ENCODE measurements at places on chromosomes 3 and 15.
A peak's percentile ranks its signal among the peaks of the same experiment; 100 is the strongest.

DNA sequence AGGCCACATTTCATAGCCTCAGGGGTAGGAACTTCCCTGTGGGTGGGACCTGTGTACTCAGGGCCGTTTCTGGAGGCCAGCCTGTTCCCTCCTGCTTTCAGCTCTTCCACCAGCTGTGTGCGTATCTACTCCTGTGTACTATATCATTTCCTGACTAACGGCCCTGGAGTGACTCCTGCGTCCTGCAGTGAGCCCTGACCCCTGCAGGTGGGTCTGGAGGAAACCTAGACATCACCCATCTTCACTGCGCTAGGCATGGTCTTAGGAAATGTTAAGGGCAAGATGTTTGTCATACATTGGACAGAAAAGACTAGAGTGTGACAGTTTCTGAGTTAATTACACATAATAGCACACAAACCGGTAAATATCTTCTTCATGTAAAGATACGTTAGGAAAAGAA lies 297.3 kb downstream of the GABRB3 start:
- no peak for DNase-seq

DNA sequence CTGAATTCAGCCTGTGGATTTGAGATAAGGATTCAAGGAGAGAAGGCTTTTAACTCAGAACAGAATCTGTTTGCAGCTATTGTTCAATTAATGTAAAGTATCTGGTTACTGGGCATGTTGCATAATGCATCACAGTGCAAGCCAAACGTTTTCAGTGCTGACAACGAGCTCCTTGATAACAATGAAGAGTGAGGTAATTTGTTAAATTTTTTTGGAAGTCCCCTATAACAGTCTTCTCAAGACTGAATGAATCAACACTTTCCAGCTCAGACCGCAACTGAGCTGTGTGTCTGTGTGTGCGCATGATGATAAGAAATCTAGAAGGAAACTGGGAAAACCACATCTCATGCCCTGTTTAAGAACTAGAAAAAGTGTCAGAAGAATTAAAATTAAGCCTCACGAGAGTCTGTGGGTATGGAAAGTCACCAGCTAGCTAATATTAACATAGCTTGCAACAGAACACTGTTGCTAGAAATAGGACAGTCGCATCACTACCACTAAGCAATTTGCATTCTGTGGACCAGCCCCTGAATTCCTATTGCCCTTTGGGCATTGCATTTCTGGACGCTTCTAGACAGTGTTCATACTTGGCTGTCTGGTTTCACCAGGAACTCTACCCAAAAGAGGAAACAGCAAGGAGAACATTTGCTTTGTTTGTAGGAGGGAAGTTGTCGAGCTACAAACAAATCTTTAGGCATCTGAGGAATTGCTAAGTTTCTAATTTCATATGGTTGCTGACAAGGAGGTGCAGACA lies 43.7 kb upstream of the ATP2C1 start:
- DNase-seq, result no peak

- DNase-seq, result no peak
These were observed 12.6 kb upstream of the ZBTB47 start for GRCh38 chr3:42640771-42641370.

GRCh38 chr15:75578948-75579920 lies at the start of gene PTPN9:
Gene PTPN9 (minus strand): TSS chr15:75579315. CDS start chr15:75578776, 539 bp downstream.
- DNase-seq, result peak; percentile 54

GRCh38 chr3:160981217-160981938 lies 123.8 kb downstream of the B3GALNT1 start:
- peak; percentile 18 for DNase-seq

DNA sequence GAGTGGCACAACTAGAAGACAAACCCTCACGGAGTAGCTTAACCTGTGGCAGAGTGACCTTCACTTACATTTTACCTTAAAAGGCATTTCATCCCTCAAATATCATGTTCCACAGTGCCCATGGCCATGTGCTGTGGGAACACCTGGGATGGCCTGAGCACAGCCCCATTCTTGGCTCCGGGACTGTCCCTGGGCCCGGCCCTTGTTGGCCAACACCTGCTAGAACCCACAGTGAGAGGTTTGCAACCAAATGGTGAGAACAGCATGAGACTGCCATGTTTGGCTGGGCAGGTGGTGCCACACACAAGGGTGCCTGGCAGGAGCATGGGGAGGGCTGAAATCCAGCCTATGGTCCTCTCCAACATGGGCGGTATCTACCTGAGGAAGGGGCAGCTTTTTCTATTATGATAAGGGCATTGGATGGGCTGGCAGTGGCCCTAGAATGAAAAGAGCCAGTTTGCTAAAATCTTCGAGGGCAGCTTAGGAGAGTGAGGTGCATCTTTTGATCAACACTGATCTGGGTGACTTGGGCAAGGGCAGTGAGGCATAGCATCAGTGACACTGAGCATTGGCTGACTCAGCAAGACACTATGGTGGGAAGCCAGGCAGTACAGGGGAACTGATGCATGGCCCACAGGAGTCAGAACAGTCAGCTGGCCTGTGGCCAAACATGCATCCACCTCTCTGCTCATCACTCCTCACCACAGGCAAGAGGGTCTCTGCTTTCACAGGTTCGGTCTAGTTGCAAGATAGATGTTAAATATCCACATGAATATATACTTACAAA lies 53.9 kb downstream of the SYNM start:
- no peak for DNase-seq

DNA sequence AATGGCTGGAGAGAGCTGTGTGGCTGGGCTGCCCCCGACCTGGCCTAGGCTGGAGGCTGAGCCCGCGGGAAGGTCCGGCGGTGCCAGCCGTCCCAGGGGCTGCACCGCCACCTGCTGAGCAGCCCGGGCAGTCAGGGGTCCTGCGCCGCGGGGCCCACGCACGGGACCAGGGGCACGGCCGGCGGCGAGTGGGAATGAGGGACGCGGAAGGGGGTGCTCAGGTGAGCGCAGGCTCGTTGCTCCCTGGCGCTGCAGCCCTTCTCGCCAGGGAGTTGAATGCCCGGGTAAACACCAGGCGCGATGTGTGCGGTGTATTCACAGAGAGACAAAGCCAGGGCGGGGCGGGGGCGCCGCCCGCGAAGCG lies 666 bp upstream of the SEMA3F start:
- DNase-seq, result no peak

GRCh38 chr3:155019575-155019974 lies 60.5 kb upstream of the MME start:
- DNase-seq, result no peak

DNA sequence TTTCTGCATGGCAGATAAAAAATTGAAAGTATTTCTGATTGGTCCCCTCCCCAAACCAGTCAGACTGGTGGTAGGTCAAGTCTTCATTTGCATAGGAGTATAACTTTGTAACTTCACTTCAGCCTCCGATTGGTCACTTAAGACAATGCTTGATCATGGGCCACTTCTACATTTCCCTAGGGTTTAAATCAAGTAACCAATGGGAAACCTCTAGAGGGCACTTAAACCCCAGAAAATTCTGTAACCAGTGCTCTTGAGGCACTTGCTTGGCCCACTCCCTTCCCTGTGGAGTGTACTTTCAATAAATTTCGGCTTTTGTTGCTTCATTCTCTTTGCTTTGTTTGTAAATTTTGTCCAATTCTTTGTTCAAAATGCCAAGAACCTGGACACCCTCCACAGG lies 225.5 kb downstream of the ARPP21 start:
- no peak for DNase-seq

- DNase-seq, result no peak
These were observed 28.6 kb downstream of the EHD4 start for GRCh38 chr15:41943543-41944312.

DNA sequence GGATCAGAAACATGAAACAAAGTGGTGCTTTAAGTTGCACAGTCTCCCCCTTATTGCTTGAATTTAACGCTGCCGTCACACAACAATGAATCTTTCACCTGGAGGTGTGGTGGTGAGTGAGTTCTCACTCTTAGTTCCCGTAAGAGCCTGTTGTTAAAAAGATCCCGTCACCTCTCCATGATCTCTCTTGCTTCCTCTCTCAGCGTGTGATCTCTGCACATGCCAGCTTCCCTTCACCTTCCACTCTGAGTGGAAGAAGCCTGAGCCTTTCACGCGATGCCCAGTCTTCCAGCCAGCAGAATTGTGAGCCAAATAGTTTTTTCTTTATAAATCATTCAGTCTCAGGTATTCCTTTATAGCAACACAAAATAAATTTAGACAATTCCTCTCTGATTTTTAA lies 136.7 kb upstream of the CHL1 start:
- DNase-seq, result no peak

DNA sequence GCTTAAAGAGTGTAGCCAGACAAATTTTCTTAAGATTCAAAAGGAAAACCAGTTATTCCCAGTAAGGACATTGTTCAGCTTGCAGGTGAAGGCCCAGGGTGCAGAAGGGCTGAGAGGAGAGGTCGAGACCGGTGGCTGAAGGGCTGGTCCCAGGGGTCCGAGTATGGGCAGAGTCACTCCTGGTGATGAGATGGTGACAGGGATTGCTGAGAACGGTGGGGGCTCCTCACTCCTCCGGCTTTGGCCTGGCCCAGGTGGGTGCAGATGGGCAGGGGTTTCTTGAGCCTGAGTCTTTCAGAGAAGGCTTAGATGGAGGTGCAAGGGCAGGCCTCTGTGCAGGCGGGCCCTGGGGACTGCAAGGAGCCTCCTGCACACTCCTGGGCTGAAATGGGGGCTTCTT lies 56.2 kb downstream of the ZNF445 start:
- no peak for DNase-seq

DNA sequence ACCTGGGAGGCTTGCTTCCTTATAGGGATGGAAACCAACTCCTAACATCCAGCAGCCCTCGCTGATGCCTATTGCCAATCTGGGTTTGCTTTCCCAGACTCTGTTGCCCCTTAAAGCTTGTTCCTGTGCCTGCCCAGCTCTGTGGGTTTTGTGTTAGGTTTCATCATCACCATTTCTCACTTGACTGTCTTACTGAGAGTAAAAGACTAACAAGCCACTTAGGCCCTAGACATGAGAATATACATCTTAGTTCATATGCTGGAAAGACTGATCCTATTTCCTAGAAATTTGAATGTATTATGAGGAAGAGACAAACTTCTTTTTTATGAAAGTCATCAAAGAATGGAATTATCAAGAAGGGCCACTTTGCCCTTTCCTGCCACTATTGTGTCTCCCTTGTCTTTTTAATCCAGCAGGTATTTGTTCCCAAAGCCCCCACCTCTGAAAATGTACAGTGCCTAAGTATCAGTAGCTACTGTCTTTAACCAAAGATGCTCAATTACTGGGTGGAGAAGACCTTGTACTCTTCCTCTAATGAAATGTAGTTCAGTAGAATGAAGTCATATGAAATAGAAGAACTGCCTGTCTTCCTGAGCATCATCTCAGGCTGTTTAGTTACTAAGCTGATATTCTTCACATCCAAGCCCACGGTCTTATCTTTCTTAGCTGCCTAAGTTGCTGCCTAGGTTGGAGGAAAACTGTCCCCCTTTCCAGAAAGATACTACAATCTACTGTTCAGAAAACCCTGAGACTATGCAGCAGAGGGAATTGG lies 59.8 kb upstream of the ZPLD1 start:
- DNase-seq, result no peak

DNA sequence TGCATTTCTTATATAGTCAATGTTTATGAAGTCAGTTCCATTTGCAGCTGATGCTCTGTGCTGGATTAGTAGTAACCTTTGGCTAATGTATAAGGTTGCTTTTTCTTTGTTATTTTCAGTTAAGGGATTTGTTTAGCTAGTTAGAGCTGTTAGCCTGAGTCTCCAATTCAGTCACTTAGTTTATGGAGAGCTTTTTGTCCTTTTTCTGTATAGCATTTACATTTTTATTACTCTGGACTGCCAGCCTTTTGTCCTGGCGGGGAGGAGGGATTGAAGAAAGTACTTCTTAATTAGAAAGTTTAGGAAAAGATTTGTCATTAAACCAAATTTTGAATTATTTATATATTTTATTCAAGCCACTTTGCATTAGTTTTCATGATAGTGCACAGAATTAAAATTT lies 52.0 kb downstream of the DNAJC13 start:
- DNase-seq, result no peak

DNA sequence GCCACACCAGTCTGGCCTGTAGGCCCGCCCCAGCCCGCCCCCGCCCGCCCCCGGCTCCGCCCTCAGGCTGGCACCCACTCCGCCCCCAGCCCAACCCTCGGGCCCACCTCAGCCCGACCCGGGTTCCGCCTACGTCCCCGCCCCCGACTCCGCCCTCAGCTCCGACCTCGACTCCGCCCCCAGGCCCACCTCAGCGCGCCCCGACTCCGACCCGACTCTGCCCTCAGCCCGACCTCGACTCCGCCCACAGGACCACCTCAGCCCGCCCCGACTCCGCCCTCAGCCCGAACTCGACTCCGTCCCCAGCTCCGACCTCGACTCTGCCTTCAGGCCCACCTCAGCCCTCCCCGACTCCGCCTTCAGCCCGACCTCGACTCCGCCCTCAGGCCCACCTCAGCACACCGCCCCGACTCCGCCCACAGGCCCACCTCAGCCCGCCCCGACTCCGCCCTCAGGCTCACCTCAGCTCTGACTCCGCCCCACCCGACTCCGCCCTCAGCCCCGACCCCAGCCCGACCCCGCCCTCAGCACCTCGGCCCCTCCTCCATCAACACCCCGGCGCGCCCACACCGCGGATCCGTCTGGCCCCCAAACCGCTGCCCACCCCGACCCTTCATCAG lies at the start of gene RAB43:
Gene RAB43 (minus strand): TSS at position 13 of the 620 bp plus-strand sequence. CDS start 315 bp downstream, outside the sequence.
- DNase-seq, result peak; percentile 32

- DNase-seq, result no peak
These were observed 30.2 kb downstream of the DAG1 start for GRCh38 chr3:49500205-49500731.

DNA sequence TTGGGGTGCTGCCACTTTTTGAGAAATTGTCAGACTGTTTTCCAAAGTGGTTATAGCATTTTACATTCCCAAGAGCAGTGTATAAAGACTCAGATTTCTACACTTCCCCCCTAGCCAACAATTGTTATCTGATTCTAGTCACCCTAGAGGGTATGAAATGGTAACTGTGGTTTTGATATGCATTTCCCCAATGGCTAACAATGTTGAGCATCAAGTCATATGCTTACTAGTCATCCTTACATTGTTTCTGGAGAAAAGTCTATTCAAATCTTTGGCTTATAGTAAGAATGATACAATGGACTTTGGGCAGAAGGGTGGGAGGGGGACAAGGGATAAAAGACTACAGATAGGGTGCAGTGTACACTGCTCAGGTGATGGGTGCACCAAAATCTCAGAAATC lies 73.3 kb downstream of the CSNK1G1 start:
- DNase-seq, result no peak

DNA sequence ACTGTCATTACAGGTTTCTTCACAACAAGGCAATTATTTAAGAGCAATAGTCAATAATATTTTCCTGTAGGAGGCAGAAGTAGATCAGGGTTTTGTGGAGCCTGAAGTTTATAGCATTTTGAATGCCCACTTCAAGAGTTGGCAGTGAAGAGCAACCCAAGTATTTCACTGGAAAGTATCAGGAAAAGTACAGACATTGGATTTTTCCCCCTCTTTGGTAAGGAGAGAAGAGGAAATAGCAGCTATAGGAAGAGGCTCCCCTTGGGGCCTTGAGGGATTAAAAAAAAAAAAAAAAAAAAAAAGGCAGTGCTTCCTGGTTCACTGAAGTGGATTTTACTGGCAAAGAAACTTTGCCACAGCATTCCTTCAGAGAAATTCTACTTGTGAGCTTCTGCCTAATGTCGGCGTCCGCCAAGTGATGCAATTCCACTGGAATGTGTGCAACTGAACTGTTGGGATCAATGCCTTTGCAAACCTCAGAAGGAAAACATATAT lies 5.7 kb upstream of the CNTN6 start:
- DNase-seq, result no peak

Data from hypothalamus (tissue), 51 donors.